Liver (tissue), 10 donors: ENCODE measurements at places on chromosomes 11 and 22.
A peak's percentile ranks its signal among the peaks of the same experiment; 100 is the strongest.

- no peak for DNase-seq
These were observed 9.0 kb upstream of the SPINDOC start for GRCh38 chr11:63804259-63804658.

DNA sequence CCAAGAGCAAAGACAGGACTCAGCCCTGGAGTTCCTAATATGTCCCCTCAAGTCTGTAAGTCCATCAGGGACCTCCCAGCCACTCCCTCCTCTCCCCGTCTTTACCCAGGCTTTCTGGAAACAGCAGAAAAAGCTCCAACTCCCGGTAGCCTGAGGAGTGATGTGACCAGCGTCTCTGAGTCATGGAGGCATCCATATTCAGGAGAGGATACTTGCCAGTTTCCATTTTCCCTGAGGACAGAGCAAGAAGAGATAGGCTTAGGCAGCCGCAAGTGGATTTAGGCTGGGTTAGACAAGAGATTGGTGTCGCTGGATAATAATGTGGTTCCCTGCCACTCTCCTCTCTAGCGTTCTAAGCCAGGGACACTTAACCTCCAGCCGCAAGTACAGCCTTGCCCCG, 206.6 kb downstream of the GRIK4 start:
- no peak for DNase-seq

DNA sequence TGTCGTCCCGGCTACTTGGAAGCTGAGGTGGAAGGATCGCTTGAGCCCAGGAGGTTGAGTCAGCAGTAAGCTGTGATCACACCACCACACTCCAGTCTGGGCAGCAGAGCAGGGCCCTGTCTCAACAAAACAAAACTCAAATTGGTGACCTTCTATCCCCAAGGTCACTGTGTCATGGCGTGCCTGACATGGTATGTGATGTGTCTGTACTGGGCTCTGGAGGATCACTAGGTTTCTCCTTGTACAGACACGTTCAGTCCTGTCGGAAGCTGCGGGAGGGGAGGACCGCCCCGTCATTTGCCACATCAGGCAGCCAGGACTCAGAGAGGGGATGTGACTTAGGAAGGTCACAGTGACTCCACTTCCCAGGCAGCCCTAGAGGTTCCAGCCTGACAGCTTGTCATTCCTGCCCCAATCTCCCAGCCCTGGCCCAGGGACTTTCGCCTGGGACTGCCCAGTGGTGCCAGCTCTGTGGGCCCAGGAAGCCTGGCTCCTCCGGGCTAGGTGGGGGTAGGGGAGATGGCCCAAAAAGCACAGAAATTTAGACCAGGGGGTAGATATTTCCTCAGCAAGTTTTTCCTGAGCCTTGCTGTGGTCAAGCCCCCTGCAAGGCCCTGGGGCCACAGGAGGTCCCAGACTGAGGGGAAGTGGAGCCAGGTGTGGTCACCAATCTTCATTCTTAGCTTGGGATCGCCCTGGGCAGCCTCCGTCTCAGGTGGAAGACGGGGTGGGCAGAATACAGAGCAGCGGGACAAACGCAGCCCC, 53.2 kb downstream of the TRIOBP start:
- DNase-seq, result no peak

DNA sequence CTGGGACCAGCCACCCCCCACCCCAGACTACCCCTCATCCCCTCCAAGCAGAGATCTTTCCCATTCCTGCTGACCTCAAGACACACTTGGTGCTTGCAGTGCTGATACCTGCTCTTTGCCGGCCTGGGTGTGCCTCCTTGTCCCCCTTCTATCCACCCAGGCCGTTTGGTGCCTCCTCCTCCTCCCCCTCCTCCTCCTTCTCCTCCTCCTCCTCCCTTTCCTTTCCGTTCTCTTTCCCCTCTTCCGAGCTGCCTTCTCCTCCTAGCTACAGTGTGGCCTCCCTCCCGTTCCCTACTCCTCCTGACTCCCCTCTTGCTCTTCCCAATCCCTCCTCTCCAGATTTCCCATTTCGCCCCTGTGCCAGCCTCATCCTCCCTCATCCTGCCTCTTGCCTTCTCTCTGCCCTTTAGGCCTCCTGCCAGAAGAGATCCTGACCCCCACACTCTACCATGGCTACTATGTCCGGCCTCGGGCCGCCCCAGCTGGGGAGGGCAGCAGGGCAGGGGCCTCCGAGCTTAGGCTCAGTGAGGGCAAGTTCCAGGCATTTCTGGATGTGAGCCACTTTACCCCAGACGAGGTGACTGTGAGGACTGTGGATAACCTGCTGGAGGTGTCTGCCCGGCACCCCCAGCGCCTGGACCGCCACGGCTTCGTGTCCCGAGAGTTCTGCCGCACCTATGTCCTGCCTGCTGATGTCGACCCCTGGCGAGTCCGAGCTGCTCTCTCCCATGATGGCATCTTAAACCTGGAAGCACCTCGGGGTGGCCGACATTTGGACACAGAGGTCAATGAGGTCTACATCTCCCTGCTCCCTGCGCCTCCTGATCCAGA, 712 bp downstream of the HSPB2 start:
- DNase-seq, result no peak

DNA sequence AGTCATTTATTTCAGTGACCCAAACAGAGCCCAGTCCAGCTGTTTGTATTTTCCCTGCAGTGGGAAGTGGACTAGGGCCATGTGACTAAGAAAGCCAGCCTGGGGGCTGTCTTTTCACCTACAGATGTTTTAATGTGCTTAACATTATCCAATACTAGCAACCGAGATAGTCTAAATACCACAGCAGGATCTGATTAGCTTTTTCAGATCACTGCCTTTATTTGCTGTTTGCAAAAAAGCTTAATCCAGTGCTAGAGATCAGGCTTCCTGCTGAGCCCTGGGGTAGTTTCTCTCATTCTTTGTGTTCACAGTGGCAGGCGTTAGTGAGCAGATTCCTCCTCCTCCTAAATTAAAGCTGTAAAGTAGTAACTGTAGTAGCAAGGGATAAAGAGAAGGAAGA, 35.0 kb downstream of the ZC3H12C start:
- DNase-seq, result no peak

DNA sequence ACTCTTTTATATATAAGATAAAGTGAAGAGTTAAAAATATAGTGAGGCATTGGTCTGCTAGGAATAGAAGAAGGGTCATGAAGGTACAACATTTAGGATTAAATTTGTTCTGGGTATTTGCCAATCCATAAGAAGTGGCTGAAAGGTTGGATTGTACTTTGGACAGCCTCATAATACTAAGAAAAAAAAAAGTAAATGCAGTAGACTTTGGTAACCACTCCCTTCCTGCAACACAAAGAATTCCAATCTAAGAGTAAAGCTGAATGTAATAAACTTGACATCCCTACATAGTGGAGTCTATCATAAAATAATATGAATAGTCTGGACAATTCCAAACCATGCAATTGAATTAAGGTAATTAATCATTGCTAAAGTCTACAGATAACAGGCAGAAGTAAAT, 2294.4 kb downstream of the LRRC4C start:
- no peak for DNase-seq

GRCh38 chr11:134845474-134846327, 433.7 kb upstream of the B3GAT1 start:
- DNase-seq, result no peak

GRCh38 chr11:73387594-73388264, 11.5 kb downstream of the RELT start:
- DNase-seq, result no peak

DNA sequence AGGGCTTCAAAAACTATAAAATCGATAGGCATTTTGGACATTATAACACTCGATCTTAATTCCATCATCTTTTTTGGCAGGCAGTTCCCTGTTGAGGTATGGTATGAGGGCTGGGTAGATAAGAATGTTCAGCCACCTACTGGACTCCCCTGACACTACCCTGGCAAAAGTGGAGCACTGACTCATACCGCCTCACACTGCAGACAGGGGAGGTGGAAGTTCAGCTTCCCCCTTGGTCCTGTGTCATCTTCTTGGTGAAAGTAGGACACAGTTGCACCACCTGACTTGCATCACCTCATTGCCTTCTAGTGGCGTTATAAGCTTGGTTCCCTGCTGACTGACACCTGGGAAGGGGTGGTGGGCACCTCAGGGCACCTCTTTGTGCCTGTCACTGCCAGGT, 30.4 kb downstream of the PAAF1 start:
- no peak for DNase-seq

GRCh38 chr11:113934761-113935160, 30.2 kb downstream of the HTR3B start:
- no peak for DNase-seq

DNA sequence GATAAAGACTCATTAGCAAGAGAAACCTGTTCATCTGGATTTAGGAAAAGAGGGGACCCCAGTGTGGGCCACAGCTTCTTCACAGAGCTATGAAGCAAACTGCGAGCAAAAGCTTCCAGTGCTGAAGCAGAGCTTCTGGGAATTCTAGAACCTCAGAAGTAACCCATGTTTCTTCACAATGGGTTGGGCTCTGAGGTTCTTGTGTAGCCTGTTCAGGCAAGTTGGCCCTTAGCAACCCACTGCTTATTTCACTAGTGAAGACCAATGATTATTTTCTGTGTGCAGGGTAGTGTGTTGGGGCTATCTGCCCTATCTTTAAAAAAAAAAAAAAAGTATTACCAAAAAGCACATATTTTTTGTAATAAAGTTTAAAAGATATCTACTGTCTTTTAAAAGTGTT, at the start of gene ACRV1:
Gene ACRV1 (minus strand): TSS at position 101 of the 400 bp plus-strand sequence. CDS start 67 bp downstream, at position 34.
- DNase-seq, result no peak

- DNase-seq, result no peak
These were observed 12.6 kb downstream of the KLHL35 start for GRCh38 chr11:75420224-75421034.

GRCh38 chr11:13242564-13242963, 35.0 kb upstream of the BMAL1 start:
- DNase-seq, result no peak

GRCh38 chr11:8656291-8656690, 26.2 kb downstream of the TRIM66 start:
- no peak for DNase-seq

GRCh38 chr11:68120273-68121066, 718 bp downstream of the CHKA start:
- peak; percentile 77 for DNase-seq

- no peak for DNase-seq
These were observed 27.6 kb upstream of the PAMR1 start for GRCh38 chr11:35553021-35553420.

GRCh38 chr11:64359712-64360445, 917 bp downstream of the RPS6KA4 start:
- DNase-seq, result no peak

DNA sequence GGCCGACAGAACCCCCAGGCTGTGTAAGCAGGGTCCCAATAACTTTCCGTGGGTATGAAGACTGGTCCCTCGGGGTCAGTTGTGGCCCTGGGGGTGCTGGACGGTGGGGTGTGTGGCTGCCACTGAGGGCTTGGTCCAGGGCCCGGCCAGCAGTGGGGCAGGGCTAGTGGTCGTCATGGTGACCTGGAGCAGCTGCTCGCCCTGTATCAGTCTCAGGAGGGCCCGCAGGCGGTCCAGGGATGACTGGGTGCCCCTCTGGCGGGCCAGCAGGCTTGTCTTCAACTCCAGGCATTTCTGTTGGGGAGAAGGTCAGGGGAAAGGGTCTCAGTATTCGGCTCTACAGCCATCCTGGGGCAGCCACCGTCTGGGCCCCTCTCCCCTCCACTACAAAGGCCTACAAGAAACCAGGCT, 126.8 kb downstream of the PHF21B start:
- no peak for DNase-seq

- no peak for DNase-seq
These were observed 30.4 kb downstream of the OPCML start for GRCh38 chr11:133501643-133502539.

DNA sequence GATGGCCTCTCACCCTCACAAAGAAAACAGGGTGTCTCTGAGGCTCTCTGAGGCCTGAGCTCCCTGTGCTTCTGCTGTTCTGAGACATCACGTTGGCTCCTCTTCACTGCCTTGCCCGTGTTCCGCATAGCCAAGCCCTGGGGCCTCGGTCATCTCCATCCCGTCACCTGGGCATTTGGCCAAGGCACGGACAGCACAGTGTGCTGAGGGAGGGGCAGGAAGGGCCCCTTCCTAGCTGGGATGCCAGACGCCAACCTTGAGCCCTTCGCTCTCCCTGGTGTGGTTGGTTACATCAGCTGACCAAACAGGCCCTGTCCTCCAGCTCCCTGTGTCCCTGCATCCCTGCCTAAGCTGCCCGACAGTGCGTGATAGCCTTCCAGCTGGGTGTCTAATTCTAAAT, 25.9 kb downstream of the MOV10L1 start:
- no peak for DNase-seq

DNA sequence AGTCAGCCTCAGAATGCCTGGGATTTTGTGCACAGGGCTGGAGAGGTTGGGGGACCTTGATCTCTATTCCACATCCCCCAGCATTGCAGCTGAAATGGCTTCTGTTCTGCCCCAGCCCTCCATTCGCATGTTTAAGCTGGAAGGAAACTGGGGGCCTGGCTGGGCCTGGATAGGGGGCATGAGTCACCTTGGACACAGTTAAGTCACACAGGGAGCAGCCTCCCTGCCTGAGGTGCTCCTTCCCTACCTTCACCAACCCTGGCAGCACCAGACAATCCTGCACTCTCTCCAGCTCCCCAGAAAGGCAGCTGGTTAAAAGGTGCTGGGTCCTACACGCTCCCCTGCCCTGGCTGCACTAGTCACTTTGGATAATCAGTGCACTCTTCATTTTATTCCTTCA, 763 bp downstream of the SMIM45 start:
- DNase-seq, result no peak

GRCh38 chr11:26063915-26064314, 268.0 kb upstream of the ANO3 start:
- no peak for DNase-seq

- DNase-seq, result no peak
These were observed 35.8 kb downstream of the TNKS1BP1 start for GRCh38 chr11:57288771-57289579.

GRCh38 chr11:58926695-58927094, 12.6 kb upstream of the GLYATL1 start:
- no peak for DNase-seq

DNA sequence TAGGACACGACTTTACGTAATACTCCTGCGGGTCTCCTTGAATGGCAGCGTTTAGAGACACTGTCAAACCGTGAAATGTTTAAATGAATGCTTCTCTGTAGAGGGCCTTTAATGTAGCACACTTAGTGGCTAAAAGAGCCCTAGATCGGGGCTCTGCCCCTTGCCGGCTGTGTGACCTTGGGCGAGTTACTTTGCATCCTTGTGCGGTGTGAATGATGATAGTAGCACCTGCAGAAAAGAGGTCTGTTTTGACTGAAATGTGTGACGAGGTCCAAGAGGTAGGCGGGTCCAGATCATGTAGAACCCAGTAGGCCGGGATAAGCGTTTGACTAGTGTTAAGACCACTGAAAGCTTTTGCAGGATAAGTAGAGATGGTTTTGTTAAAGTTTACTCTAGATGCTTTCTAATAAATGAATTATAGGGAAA, 866 bp downstream of the MED17 start:
- no peak for DNase-seq
